ENCODE measurements at places on chromosomes 3 and 15.

GRCh38 chr3:24410860-24411259 is 83.8 kb downstream of the THRB start:
- no peak for DNase-seq

DNA sequence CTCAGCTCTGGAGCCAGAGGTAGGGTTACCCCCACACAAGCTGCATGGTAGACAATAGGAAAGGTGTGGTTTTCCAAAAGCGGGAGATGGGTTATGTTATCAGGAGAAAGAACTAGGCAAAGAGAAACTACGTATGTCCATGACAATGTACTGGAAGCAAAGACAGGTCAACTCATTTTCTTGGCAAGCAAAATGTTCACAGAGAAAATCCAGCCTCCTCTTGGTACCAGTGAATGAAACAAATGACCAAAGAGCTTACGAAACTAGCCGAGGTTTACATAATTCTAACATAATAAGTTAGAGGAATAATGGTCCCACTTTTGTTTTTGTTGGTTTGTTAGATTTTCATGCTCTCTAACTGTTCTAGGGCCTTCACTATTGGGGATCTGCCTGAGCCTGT is 338.1 kb upstream of the TGFBR2 start:
- no peak for DNase-seq

DNA sequence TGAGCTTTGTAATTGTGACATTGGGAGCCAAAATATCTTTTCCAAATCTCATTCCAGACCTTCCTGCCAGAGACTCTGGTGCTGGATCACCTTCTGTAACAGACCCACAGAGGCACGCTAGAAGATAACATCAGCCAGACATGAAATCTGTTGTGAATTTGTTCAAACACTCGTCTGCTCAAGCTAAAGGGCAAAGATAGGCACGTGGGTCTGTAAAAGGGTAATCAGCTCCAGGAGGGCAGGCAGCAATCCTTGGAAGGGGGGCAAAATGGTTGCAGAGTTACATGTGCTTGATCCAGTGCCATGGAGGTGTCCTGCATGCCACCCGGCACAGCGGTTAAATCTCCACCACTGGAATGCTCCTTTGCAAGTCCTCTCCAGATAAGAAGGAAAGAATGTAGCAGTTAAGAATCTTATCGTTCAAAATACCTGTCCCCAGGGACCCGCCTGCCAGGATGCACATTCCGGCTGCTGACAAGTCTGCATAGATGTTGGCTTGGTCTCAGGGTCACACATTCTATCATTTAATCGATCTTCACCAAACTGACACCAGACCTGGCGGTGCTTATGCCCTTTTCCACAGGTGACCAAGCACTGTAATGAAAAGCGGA is 74.8 kb downstream of the ADAMTS9 start:
- DNase-seq, result no peak

DNA sequence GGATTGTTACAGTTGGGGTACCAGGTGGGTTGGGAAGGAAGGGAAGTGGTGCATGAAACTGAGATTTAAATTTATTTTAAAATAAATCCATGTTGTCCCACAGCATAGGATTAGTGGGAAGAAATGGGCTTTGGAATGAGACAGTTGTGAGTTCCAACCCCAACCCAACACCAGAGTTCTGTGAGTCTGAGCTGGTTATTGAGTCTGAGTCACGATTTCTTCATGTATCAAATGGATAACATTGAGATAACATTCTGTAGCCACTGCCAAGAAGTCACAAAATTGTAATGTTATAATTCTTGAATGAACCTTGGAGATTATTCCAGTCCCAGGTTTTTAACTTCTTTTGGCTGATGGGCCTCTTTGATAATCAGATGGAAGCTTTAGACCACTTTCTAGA is 13.7 kb downstream of the IFT122 start:
- DNase-seq, result no peak

DNA sequence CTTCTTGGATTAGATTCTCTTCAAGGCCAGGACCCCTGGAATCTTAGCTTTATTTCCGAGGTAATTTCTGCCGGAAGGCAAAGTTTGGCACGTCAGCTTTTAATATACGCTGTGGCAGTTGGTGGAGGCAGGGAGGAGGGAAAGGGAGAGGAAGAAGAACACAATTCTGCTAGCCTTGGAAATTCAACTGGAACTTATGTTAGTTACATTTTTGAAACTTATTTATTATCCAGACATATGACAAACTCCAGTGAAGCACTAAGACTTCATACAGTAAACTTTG is 100.1 kb upstream of the TSC22D2 start:
- no peak for DNase-seq

GRCh38 chr3:170149016-170149415 is 32.5 kb downstream of the PHC3 start:
- no peak for DNase-seq

DNA sequence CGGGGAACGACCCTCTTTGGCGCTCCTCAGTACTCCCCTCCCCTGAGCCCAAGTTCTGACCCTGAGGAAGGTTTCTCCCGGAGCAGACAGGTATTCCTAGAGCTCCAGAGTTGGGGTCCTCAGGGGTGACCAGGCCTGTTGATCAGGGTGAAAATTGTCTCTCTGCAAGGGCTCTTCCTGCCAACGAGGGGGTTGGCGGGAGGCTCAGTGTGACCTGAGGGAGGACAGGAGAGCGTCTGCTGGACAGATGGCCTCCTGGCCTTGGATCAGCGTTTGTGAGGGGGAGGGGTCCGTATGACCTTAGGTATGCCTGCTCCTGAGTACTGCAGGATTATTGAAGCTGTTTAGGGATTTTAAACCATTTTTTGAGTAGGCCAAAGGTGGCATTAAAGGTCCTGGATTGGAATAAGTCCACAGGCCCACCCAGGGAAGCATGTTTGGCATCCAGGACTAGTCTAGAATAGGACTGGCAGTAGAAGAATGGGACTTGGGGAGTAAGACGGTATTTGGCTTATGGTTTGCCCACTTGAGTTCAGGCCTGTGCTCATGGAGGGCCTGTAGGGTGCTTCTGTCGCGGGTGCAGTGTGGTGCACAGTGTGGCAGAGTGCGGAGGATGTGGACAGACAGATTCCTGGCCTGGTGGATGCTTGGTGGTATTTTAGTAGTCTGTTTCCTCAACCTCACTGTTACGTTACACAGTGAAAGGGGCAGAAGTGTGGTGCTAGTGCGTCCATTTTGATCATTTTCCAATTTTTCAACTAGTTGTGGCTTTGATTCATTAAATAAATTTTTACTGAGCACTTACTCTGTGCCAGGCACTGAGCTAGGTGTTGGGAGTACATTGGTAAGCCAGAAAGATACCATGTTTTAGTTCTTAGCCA is 959 bp downstream of the ZNF592 start:
- DNase-seq, result peak; percentile 53

- DNase-seq, result no peak
These were observed 283.1 kb downstream of the GABRG3 start for GRCh38 chr15:27254055-27254454.

GRCh38 chr3:40019376-40019775 is 210.0 kb downstream of the MYRIP start:
- no peak for DNase-seq

Data from activated naive CD4-positive, alpha-beta T cell treated with anti-CD3 and anti-CD28 coated beads, Interleukin-2, amount 50 U/mL, for 72 hours (primary cell).